ENCODE measurements at places on chromosomes 12 and 14. TPM values are rescaled to one million over a fixed set of nuclear protein-coding genes. Genes with fewer than 3 reads are reported as not detected.

DNA sequence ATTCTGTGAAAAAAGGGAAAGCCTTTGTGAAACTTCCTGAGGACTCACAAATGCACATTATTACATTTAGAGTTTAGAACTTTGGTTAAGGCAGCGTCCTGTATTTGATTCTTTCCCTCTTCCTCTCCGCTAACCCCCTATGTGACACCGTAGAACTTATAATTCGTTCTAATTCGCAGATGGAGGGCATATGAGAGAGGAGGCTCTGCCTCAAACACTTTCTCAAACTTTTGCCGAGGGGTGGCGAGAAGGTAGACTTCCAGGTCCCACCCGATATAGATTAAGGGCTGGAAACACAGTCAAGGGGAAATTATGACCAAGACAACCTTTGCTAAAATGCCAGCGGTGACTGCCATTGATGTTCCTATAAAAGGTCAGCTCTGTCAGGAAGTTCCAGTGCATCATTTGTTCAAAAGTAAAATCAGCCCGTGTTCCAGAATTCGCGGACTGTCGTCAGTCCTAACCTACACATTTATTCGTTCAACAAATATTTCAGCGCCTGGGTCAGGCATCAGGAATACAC is 904 bp upstream of the PAPOLA start:
- H3K36me3 ChIP-seq, result no peaks in the 10 kb centered on the region
- H3K4me3 ChIP-seq, result peak overlapping the region; percentile 93
- peaks cover 32% of the 10 kb centered on the region for H3K4me1 ChIP-seq
- H3K27ac ChIP-seq, result peak overlapping the region; percentile 98
- DNase-seq, result no peak

GRCh38 chr12:84857525-84858208 is 54.9 kb downstream of the SLC6A15 start:
- no peaks in the 10 kb centered on the region for H3K36me3 ChIP-seq
- H3K4me1 ChIP-seq, result no peaks in the 10 kb centered on the region
- H3K4me3 ChIP-seq, result no peak overlapping the region
- no peak for DNase-seq

DNA sequence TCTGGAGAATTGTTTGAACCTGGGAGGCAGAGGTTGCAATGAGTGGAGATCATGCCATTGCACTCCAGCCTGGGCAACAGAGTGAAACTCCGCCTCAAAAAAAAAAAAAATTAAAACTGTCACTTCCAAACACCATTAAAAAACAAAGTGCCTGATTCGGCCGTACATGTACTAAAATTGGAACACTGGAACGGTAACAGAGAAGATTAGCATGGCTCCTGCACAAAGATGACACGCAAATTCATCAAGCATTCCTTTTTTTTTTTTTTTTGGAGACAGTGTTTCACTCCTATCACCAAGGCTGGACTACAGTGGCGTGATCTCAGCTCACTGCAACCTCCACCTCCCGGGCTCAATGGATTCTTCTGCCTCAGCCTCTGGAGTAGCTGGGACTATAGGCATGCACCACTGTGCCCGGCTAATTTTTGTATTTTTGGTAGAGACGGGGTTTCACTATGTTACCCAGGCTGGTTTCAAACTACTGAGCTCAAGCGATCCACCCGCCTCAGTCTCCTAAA is 40.2 kb upstream of the SINHCAF start:
- H3K36me3 ChIP-seq, result no peaks in the 10 kb centered on the region
- no peak overlapping the region for H3K4me3 ChIP-seq
- no peak overlapping the region for H3K27ac ChIP-seq
- no peaks in the 10 kb centered on the region for H3K27me3 ChIP-seq
- H3K4me1 ChIP-seq, result peaks cover 30% of the 10 kb centered on the region
- no peak for DNase-seq

DNA sequence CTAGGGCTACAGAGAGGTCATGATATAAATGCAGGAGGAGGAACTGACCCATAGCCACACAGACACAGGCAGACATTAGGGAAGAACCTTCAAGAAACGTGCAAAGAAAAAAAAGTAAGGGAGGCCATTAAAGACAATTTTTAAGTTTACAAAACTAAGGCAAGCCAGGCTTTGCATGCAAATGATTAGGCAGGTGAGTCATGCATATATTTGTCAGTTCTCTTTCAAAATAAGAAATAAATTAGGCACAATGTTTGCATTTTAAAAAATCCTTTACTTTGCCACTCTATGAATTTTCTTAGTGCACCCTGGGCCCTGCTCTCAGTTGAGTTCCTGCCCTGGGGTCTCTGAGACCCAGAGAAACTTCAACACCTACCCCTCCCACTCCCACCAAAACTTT is 75.0 kb downstream of the PRMT8 start:
- H3K36me3 ChIP-seq, result no peaks in the 10 kb centered on the region
- no peak overlapping the region for H3K27ac ChIP-seq
- H3K27me3 ChIP-seq, result peaks cover 12% of the 10 kb centered on the region
- no peak overlapping the region for H3K4me3 ChIP-seq
- no peaks in the 10 kb centered on the region for H3K4me1 ChIP-seq

The HRK gene
- not detected for total RNA-seq

The MYH6 gene
- total RNA-seq, result not detected

The DDX23 gene
- total RNA-seq, result 62.6 TPM

The FLVCR2 gene
- 23.4 TPM for total RNA-seq

GRCh38 chr14:61281186-61281947 is at the start of gene TMEM30B:
TMEM30B (minus strand) TSS chr14:61281338; CDS start chr14:61281147, 191 bp downstream.
- peak; percentile 74 for DNase-seq
- peaks cover 38% of the 10 kb centered on the region for H3K4me1 ChIP-seq
- peak within 1 kb of the TSS; percentile 88 for H3K4me3 ChIP-seq
- no peaks in the 10 kb centered on the region for H3K36me3 ChIP-seq
- no peaks in the 10 kb centered on the region for H3K27me3 ChIP-seq

DNA sequence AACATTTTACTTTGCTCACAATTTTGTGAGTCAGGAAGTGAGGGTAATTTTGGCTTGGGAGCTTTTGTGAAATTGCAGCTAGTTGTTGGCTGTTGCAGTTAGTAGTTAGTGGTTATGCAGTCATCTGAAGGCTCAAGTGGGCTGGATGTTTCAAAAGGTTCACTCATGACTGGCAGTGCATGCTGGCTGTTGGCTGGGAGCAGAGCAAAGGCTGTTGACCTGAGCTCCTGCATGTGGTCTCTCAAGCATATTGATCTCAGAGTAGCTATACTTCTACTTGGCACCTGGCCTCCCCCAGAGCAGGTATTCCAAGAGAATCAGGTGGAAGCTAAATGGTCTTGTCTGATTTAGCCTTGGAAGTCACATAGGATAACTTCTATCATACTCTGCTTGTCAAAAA is 414.1 kb upstream of the STXBP6 start:
- H3K4me3 ChIP-seq, result no peak overlapping the region
- H3K27me3 ChIP-seq, result no peaks in the 10 kb centered on the region
- DNase-seq, result no peak
- H3K4me1 ChIP-seq, result no peaks in the 10 kb centered on the region
- no peak overlapping the region for H3K27ac ChIP-seq

- H3K27ac ChIP-seq, result no peak overlapping the region
- no peaks in the 10 kb centered on the region for H3K36me3 ChIP-seq
- no peak for DNase-seq
- H3K4me3 ChIP-seq, result no peak overlapping the region
Measured at GRCh38 chr12:12665194-12665593, 30.8 kb downstream of the GPR19 start.

All from suprapubic skin (tissue), 4 donors.